ENCODE measurements at places on chromosomes 3 and 15.
A peak's percentile ranks its signal among the peaks of the same experiment; 100 is the strongest.

GRCh38 chr3:53804697-53805462 is 41.3 kb downstream of the CHDH start:
- no peaks in the 10 kb centered on the region for H3K36me3 ChIP-seq
- DNase-seq, result no peak
- H3K27me3 ChIP-seq, result no peaks in the 10 kb centered on the region
- no peak overlapping the region for H3K27ac ChIP-seq
- H3K4me1 ChIP-seq, result no peaks in the 10 kb centered on the region
- no peak overlapping the region for H3K4me3 ChIP-seq

DNA sequence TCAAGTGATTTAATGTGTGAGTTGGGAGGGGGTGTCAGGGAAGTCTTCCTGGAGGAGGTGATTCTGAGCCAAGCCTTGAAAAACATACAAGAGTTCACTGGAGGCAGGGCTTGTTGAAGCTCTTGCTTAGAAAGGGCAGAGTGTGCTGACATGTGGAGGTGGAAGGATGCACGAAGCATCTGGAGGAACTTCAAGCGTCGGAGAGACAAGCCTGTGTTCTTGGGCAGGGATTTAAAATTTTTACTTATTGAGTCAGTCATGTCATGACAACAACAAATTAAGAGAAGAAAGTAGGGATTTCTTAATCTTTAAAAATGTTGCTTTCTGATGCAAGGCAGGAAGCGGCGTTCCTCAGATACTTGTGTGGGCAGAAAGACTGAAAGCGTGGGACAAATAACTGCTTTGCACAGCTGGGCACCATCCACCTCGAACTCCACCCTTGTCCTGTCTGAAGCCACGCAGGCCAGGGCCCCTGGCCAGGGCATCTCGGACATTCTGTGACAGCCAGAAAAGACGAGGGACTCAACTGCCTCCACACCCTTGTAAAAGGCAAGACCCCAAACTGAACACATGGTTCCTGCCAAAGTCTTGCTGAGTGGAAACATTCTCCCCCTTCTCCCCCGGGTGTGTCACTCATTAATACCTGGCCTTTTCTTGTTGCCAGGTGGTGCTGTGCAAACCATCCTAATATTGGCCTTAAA is 6.9 kb upstream of the IL16 start:
- no peaks in the 10 kb centered on the region for H3K27me3 ChIP-seq
- no peak for DNase-seq
- H3K4me3 ChIP-seq, result no peak overlapping the region

DNA sequence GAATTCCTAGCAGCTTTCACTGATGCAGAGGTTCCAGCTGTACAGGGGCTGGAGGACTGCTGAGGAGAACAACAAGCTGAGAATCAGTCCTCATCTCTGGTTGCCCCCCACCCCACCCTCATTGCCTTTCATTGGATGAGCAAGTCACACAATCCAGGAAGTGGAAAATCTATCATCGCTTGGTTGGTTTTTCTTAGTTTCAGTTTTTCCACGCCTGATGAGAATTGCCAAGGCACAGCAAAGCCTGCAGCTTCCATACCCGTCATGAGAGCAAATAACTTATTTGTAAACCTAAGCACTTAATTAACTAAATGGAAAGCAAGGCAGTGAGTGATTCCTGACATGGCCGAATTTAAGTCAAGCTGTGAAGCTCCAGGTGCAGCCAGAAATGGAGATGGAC is 21.4 kb upstream of the LIPC start:
- H3K36me3 ChIP-seq, result no peaks in the 10 kb centered on the region
- peaks cover 22% of the 10 kb centered on the region for H3K4me1 ChIP-seq
- H3K27ac ChIP-seq, result no peak overlapping the region
- no peak for DNase-seq

DNA sequence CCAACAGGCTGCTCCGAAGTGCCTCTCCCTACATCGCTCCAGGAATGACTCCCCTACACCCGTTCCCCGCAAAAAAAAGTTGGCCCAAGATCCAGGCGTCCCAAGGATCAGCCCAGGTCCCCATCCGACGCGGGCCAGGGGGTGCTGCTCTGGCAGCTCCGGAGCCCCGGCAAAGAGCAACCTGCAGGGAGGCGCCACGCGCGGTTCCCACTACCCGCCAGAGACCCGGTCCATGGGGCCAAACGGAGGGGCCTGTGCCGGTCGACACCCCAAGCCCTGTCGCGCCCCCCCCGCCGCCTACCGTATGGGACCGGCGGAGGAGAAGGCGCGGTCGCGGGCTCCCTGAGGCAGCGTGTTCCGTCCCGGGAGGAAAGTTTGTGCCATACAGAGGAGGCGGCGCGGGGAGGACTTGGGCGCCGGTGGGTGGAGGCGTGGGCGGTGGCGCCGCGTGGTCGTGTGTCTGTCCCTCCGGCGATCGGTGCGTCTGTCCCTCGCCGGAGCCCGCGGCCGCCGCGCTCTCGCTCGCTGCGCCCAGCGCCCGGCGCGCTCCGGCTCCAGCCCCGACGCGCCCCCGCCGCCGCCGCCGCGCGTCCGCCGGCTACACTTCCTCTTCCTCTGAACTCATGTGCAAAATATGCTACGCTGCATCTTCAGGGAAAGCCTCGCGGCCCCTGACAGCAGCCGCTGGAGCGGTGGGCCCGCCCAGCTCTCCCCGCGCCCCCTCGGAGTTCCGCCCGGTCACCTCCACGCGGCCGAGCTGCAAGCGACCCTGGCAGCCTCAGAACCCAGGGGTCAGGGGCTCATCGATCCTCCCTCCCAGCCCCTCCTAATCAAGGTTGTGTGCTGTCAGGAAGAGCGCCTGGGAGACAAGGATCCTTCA is at the start of gene RFTN1:
TSS of gene RFTN1 (minus strand) at position 559 of the 880 bp plus-strand sequence. CDS start 19,830 bp downstream, outside the sequence.
- peak within 1 kb of the TSS; percentile 69 for H3K4me3 ChIP-seq
- H3K36me3 ChIP-seq, result no peaks in the 10 kb centered on the region
- H3K4me1 ChIP-seq, result no peaks in the 10 kb centered on the region
- DNase-seq, result peak; percentile 19
- peaks cover 5% of the 10 kb centered on the region for H3K27me3 ChIP-seq

GRCh38 chr15:44414001-44414400 is 13.4 kb upstream of the CTDSPL2 start:
- no peaks in the 10 kb centered on the region for H3K4me1 ChIP-seq
- no peak for DNase-seq
- no peaks in the 10 kb centered on the region for H3K36me3 ChIP-seq
- no peaks in the 10 kb centered on the region for H3K27me3 ChIP-seq
- no peak overlapping the region for H3K4me3 ChIP-seq

- H3K27ac ChIP-seq, result no peak overlapping the region
- H3K27me3 ChIP-seq, result no peaks in the 10 kb centered on the region
- no peak for DNase-seq
- H3K36me3 ChIP-seq, result no peaks in the 10 kb centered on the region
Measured at GRCh38 chr3:16741103-16741758, 136.0 kb upstream of the DAZL start.

DNA sequence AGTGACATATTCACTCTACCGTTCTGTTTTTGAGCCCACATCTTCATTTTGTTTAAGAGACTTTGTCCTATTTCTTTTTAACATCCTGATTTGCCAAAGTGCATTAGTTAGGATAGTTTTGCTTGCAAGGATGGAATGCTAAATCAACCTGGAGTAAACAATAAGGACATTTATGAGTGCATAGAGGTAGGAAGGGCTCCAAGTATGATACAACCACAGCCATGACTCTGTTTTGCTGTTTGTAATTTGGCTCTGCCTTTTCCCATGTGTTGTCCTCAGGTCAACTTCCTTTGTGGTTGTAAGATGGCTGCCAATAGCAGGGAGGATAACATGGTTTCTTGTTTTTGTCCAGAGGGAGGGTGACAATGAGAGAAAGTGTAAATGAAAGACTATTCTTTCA is 66.4 kb upstream of the GOLIM4 start:
- no peak overlapping the region for H3K27ac ChIP-seq
- H3K4me1 ChIP-seq, result no peaks in the 10 kb centered on the region
- no peaks in the 10 kb centered on the region for H3K36me3 ChIP-seq
- no peak overlapping the region for H3K4me3 ChIP-seq

- DNase-seq, result no peak
- H3K27ac ChIP-seq, result no peak overlapping the region
- H3K4me3 ChIP-seq, result no peak overlapping the region
- H3K27me3 ChIP-seq, result no peaks in the 10 kb centered on the region
Measured at GRCh38 chr15:52243286-52243685, 52.1 kb upstream of the GNB5 start.

DNA sequence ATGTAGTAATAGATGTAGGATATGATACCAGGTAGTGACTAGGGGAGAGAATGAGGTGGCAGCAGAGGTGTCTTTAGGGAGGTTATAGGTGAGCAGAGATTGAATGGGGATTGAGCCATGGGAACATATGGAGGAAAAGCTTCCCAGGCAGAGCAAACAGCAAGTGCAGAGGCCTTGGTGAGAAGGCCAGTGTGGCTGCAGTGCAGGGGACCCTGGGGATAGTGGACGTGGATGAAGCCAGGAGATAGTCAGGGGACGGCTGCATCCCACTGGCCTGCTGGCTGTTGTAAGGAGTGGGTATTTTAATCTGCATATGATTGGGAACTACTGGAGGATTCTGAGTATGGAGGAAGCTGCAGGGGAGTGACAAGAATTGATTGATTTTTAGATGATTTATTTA is 62.7 kb upstream of the TRAK1 start:
- H3K27ac ChIP-seq, result no peak overlapping the region
- no peaks in the 10 kb centered on the region for H3K36me3 ChIP-seq
- peaks cover 18% of the 10 kb centered on the region for H3K4me1 ChIP-seq
- H3K4me3 ChIP-seq, result no peak overlapping the region

DNA sequence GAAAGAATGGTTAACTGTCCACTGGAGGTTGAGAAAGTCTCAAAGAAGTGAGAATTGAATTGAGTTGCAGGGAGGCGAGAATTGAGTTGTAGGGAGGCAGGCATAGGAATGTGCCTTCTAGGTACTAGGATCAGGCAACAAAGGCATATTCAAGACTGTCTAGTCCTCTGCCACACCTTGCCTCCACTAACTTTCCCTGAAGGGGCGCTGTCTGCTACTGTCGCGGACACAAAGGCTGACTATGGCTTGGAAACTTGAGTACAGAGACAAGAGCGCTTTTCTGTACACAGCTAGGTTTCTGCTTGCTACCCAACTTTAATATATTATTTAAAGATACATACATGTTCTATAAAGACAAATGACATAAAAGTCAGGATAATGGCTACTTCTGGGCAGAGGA is 10.4 kb upstream of the FBXL22 start:
- H3K27me3 ChIP-seq, result no peaks in the 10 kb centered on the region
- no peaks in the 10 kb centered on the region for H3K4me1 ChIP-seq
- H3K4me3 ChIP-seq, result no peak overlapping the region
- H3K36me3 ChIP-seq, result peaks cover 6% of the 10 kb centered on the region

- H3K4me1 ChIP-seq, result no peaks in the 10 kb centered on the region
- no peaks in the 10 kb centered on the region for H3K27me3 ChIP-seq
- no peak overlapping the region for H3K4me3 ChIP-seq
- no peaks in the 10 kb centered on the region for H3K36me3 ChIP-seq
- peak; percentile 47 for DNase-seq
Measured at GRCh38 chr3:129593595-129594339, 12.7 kb downstream of the PLXND1 start.

DNA sequence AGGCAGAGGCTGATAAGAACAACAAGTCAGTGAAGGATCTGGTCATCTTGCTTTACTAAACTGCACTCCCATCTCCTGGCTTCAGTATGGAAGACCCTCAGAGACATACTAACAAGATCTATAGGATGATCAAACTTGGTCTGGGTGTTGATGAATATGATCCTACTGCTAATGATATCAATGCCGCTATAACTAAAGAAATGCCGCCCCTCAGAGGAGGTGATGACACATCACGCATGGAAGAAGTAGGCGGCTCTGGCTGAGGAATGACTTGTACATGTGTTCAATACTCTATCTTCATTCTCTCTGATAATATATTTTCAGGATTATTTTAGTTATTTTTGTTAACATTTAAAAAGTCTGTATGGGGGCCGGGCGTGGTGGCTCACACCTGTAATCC is 17.5 kb upstream of the EIF2B5 start:
- H3K27me3 ChIP-seq, result peaks cover 6% of the 10 kb centered on the region
- no peaks in the 10 kb centered on the region for H3K36me3 ChIP-seq
- H3K27ac ChIP-seq, result no peak overlapping the region
- DNase-seq, result no peak
- no peak overlapping the region for H3K4me3 ChIP-seq
- peaks cover 6% of the 10 kb centered on the region for H3K4me1 ChIP-seq

DNA sequence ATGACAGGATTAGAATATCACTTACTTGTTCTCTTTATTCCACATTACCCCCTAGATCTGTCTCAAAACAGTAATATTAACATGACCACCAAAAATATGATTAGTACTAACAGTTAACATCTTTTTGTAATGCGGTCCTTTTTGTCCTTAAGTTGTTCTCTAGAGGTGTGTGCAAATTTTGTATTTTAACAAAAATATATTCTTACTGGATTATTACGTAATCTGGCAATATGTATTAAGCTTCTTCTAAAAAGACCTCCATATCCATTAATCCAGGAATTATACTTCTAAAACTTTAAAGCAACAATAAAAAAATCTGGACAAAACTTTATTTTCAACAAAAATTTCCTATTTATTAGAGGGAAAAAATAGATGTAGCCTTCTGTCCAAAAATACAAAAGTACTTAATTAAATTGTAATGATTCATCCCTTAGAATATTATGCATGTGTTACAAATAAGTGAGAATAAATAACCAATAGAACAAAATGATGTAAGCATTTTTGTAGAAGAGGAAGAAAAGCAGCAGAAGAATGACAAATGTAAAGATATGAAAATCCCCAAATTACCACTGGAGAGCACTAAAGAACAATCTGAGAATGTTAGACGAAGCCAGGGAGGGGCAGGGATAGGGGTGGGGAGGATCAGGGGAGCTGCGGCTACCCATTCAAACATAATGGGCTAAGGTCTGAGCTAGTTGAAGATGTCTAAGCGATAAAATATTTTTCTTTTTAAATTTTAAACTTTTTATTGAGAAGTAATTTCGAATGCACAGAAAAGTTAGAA is 945.6 kb downstream of the MCTP2 start:
- no peak overlapping the region for H3K27ac ChIP-seq
- no peak overlapping the region for H3K4me3 ChIP-seq
- no peaks in the 10 kb centered on the region for H3K36me3 ChIP-seq
- DNase-seq, result no peak
- no peaks in the 10 kb centered on the region for H3K27me3 ChIP-seq

DNA sequence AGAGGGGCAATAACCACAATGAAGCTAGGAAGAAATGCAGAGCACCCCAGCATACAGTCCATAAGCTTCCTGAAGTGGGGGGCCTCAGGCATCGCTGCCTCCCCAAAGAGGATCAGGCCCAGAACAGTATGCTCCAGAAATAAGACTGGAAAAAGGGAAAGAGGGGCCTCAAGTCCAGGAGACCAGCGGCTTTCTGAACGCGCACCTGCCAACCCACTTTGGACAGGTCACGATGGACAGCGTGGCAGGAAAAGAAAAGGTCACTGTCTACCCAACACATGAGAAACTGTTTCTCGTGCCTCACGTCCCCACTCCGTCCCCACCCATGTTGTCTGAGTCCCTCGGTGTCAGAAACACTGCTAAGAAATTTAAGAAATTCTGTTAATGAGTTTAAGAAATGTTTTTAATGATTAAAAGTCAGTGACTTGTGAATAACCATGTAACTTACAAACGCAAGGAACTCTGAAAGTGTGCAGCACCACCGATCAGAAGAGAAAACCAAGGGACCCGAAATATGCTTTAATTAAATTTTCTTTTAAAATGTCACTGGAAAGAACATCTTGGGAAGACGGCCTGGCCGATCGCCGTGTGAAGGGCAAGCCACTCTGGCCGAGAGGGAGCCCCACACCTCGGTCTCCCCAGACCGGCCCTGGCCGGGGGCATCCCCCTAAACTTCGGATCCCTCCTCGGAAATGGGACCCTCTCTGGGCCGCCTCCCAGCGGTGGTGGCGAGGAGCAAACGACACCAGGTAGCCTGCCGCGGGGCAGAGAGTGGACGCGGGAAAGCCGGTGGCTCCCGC is 1.7 kb upstream of the PPARG start:
- H3K4me1 ChIP-seq, result no peaks in the 10 kb centered on the region
- peaks cover 4% of the 10 kb centered on the region for H3K27me3 ChIP-seq
- peak overlapping the region; percentile 46 for H3K4me3 ChIP-seq
- DNase-seq, result no peak
- H3K27ac ChIP-seq, result no peak overlapping the region

- H3K4me1 ChIP-seq, result no peaks in the 10 kb centered on the region
Measured at GRCh38 chr3:71478568-71478967, 105.0 kb downstream of the FOXP1 start.

Data from MM.1S (cell line).